Stromal cell of bone marrow (primary cell): ENCODE measurements at places on chromosomes 4 and X.

GRCh38 chr4:88276952-88277710 lies 7.2 kb downstream of the PPM1K start:
- no peak for DNase-seq

DNA sequence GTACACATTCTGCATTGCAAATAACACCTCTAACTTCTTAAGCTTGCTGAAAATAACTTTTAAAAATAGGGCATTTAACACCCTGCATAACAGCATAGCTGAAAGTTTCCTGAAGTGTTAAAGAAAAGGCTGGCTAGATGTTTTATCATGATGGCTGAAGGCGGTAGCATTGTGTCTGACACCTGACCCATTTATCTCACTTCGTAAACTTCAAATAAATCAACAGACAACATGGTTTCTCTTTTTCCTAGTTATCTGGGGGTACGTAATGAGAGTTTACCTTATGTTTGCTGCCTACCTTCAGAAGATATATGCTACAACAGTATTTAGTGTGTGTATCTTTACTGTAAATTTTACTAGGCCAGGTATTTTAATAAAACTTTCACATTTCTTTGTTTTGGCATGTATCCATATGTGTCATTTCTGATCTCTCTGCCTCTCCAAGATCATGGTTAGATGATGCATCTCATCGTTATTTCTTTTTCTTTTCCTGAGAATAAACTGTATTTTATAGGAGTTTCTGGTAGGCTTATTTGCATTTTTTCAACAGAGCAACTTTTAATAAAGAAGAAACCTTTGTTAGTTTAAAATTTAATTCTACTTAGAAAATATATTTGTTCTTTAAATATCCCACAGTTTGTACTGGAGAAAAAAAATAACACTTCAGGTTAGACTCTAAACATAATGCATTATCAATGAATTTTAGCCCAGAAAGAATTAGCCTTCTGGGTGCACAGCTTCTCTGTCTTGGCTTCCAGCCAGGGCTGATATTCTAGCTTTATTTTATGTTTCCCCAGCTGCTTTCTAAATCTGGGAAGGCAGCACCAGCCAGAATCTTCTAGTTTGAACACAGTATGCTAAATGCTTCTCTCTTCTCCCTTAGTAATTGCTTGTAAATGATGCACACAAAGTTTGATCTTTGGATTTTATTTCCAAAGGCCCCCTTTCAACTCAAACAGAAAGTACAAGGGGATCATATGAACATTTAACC lies 2.9 kb downstream of the NDST4 start:
- DNase-seq: no peak

DNA sequence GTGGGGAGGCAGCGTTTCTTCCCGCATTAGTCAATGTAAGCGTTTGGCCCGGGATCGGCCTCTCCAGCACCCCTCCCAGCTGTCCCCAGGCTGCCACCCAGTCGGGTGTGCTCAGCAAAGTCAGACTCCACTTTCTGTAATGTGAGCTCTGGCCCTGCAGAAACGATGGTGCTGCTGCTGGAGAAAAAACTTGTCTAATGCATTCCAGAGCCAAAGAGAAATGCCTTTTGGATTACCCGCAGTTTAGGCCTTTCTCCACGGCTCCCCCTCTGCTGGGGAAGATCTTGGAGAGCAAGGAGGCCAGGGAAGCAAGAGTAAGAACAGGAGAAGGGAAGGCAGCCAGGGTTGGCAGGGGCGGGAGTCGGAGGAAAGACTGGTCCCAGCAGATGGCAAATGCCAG lies 55.2 kb downstream of the ELF4 start:
- peak; percentile 37 for DNase-seq

DNA sequence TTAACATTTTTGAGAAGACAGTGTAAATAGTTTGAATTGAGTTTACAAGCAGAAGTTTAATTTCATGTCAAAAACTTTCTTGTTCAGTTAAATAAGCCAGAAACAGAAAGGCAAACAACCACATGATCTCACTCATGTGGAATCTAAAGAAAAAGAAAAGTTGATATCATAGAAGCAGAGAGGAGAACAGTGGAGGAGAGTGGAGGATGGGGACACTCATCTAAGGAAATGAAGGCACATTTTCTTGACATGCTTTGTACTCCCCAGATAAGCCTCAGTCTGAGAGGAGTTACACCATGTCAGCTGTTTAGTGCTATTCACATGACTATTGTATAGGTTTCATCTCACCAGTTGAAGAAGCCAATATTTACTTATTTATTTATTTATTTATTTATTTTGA lies 13.5 kb downstream of the SNCA start:
- no peak for DNase-seq

DNA sequence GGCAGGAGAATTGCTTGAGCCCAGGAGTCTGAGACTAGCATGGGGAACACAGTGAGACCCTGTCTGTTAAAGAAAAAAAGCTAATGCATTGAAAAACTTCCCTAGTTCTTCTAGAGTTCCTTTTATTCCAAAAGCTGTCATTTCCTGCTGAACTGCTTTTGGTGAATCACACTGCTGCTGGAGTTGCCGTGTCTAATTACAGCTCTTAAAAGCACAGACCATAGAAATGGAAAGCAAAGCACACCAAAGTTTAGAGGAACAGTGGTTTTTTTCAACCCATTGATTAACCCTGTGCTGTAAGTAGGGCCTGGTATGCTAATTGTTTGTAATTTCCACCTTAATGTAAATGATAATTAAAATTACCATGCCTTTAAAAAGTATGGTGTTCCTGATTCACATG lies 52.4 kb downstream of the SEPTIN11 start:
- DNase-seq: no peak

GRCh38 chr4:6876440-6876839 lies 33.2 kb upstream of the TBC1D14 start:
- no peak for DNase-seq

GRCh38 chr4:99679204-99679603 lies 21.6 kb upstream of the C4orf54 start:
- no peak for DNase-seq

DNA sequence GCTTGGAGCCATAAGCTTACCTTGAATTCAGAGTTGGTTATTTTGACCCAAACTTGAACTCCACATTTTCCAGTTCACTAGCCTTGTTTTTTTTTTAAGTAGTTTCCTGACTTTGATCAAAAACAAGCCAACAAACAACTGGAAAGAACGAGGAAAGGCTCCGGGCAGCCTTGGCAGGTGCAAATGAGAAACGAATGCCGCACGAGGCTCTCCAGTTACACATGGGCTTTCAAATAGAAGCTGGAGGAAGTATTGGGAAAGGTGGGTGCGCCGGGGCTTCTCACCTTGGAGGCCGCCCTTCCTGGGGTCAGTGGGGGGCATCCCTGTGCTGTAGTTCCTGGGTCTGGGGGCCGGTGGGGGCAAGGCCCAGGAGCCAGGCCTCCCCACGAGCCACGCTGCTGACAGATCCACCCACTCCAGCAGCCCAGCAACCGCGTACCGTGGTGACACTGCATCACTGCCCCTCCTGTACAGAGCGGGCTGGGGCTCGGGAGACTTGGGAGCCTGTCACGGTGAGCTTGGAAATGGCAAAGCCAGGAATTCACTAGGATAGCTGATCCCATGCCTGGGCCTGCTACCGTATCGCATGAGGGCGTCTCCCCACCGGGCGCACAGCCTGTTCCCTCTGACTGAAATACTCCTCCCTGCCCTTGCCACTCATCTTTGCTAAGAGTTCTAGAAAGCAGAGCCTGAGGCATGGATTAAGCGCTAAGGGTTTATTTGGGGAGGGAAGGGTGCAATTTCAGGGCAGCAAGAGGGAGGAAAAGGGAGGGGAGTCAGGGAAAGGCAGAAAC lies 50.9 kb upstream of the ADRA2C start:
- no peak for DNase-seq

DNA sequence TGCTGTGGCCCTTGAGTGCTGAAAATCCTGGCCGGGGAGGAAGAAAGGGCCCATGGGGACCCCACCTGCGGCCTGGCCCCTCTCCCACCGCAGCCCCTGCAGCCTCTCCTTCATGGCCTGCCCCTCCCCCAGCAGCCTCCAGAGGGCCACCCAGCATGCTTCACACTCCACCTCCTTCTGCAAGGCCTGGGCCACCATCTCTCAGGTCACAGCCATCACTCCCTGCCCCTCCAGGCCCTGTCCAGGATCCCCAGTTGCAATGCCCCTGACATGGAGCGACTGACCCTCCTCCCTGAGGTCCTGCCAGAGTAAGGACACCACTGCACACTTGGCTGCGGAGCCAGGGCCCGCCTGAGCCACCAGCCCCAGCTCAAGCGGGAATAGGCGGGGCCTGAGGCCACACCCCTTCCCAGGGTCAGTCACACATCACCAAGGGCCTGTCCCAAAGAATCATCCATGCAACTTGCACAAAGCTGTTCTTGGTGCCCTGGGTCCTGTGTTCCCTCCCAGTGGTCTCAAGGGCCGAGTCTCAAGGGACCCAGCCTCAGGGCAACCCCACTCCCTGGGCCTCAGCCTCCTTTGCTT lies 32.9 kb downstream of the CCNQ start:
- DNase-seq: no peak

DNA sequence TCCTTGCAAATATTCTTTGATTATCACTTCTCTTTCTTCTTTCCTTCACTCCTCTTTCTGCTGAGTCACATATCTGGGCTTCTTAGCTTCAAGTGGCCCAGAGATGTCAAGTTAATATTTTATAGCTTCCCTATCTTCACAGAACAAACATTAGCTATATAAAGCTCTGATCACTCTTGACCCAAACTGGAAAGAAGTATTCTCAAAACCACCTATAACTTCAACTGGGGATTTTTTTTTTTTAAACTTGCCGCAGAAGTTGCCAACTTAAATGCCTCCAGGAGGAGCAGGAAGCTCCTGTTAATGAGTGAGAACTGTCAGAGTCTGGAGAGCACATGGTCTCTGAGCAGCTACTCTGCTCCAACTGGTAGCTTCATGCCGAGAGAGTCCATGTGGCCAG lies 233.3 kb upstream of the EDNRA start:
- DNase-seq: no peak

GRCh38 chr4:60039908-60040307 lies 1160.2 kb upstream of the ADGRL3 start:
- DNase-seq: no peak

DNA sequence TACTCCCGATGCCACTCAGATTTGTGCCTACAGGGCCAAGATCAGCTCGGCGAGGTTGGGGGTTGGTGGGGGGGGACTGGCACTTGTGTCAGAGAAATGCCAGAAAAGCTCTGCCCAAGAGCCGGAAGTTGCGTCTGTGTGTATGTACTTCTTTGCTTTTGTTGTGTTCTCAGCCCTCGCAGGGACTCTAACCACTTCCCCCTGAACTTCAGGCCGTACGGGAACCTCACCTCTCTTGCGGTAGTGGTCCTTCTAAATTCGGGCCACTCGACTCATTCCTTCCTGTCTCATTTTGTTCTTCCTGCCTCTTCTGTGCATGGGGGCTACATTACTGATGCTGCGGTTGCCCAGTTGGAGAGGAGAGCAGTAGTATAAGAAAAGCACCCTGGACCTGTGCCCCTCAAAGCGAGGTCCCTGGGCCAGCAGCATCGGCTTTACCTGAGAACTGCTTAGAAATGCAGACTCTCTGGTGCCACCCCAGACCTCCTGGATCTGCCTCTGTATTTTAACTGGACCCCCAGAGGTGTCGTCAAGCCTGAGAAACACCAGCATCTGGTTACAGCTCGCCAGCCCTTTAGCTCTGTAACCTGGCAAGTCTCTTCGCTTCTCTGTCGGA lies 146.3 kb upstream of the RPS6KA3 start:
- no peak for DNase-seq

DNA sequence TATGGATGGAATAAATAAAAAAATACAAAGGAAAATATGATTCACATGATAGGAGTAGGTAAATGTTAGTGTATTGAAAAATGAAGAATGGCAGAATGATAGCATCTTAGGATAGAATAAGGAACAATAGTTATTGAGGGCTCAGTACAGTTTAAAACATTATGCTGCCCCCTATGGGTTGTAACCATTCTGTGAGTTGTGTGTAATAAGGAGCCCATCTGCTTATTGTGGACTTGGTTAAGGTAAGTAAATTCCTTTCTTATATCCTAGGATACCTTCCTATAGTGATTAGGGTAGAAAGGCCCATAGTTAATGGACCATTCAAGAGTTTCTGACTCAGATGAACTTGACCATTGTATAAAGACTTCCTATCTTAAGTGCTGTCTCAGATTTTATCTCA lies 195.8 kb downstream of the PDHA2 start:
- DNase-seq: no peak

DNA sequence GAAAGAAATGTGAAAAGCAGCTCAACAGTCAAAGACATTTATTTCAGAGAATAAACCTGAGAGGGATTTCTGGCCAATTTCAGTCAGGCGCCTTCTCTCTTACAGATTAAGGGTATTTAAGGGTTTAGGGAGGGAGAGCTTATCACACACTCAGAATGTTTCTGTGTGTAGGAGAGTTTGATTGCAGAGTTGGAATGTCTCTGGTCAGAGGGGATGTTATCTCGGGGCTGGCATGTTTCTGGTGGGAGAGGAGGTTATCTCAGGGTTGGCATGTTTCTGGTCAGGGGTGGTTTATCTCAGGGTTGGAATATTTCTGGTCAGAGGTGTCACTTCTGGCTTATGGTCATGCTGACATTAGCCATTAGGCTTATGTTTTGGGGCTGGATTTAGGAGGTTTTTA lies 1920.5 kb upstream of the PCDH7 start:
- DNase-seq: no peak

DNA sequence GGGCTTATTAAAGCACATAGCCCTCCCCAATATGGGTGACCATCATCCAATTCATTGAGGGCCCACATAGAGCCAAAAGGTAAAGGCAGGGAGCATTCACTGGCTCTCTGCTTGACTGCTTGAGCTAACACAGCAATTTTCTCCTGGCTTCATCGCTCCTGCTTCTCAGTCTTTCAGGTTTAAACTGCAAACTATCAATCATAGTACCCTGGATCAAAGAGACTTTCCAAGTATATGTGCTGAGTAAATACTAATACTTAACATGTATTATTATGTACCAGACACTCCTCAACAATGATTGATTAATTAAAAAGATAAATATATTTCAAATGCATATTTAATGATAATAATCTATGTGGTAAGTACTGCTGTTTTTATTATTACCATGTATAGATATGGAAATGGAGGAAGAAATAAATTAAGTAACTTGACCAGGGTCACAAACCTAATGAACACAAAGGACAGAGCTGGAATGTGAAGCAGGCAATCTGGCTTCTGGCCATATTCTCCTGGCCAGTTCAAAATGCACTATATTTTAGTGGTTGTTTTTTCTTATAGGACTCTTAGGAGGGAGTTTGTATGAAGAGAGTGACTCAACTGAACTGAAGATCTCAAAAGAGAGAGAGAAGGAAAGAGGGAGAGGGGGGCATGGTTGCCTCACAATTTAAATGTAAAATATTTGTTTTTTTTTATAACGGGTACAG lies 1197.3 kb downstream of the TECRL start:
- DNase-seq: no peak

DNA sequence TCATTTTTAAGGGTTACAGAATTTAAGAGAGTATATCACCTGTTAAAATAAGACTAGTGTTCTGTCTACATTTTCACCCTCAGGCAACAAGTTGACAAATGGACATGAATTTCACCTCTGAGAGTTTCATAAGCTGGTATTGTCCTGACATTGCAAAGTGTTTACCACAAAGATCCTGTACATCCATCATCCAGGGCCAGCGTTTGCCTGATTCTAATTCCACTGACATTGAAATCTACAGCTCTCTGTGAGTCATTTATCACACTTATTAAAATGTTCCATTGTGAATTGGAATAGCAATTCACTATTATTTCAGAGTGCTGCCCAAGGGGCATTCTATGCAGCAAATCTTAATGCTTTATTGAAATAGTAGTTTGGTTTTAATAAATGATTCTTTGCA lies 1499.4 kb upstream of the PCDH7 start:
- DNase-seq: no peak
